ENCODE measurements at places on chromosomes 2 and 18.

- no peak for DNase-seq
These were observed 272.9 kb downstream of the IRS1 start for GRCh38 chr2:226526716-226527115.

GRCh38 chr2:231318436-231318835 is 77.1 kb upstream of the B3GNT7 start:
- no peak for DNase-seq

- DNase-seq, result no peak
These were observed 17.6 kb downstream of the PMAIP1 start for GRCh38 chr18:59917422-59917821.

GRCh38 chr2:111118481-111118980 is 2.2 kb upstream of the BCL2L11 start:
- DNase-seq, result no peak

DNA sequence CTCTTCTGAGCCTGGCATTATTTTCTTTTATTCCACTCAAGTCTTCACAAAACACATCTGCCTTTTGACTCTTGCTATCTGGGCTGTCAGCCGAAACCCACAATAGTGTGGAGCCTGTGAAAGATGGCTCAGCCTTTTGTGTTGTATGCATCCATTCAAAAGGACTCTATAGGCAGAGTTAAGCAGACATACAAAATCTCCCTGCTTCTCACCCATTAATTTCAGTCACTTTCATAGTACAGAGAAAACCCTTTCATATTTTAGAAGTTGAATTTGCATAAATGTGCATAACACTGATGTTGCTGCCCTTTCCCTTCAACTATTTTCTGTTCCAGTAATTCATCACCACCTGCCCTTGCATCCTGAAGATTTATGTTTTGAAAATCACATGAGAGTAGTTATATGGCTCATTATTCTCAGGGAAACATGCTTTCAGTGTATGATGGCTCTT is 154.6 kb downstream of the EVA1A start:
- no peak for DNase-seq

DNA sequence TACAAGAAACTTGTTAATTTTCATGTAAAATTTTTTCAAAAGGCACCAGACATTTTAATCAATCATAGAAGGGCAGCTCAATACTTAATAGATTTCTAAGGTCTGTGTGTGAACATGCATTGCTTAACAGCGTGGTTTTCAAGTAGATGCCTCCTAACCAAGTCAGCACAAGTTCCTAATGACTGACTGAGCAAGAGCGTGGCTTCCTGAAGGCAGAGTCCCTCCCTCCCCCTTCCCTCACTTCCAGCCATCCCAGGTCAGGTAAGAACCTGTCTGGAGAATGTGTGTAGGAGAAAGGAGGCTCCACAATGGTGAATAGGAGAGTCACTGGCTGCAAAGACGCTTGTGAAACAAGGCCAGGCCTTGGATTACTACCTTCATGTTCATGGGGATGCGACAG is 33.5 kb upstream of the DAPL1 start:
- no peak for DNase-seq

Measured in CD4-positive, alpha-beta T cell treated with Interleukin-6 for 4 hours (primary cell).